ENCODE measurements at places on chromosomes 4 and X.

- DNase-seq, result no peak
These were observed 124.2 kb upstream of the MBNL3 start for GRCh38 chrX:132612821-132613564.

DNA sequence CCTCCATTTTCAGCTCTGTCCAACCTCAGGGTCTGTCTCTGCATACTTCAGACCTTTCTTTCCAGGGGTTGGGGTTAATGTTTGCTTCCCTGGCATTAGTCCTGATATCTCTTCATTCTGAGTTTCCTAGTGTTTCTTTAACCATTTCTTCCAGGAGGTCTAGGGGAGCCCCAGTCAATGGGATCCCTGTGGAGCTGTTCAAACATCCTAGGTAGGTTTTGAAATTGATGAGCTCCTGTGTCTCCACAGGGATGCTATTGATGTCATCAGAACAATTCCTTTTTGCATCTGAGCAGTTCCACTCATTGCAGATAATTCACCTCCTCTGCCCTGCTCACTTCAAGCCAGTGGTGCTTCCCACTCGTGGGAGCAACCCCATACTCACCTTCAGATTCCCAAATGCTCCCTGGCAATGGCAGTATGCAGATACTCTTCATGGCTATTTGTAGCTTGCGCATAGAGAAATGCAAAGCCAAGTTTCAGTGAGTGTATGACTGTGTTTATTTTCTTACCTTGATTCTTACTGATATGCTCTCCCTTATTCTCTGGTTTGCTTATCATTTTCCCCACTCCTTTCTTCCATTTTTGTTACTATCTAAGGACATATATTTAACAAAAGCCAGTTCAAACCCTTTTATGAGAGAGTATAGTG is 33.7 kb upstream of the LIMCH1 start:
- DNase-seq, result no peak

- peak; percentile 61 for DNase-seq
These were observed at the start of gene TLR1 for GRCh38 chr4:38804654-38805295. Gene TLR1 (minus strand): TSS chr4:38804791. CDS start chr4:38798831, 5,960 bp downstream.

- no peak for DNase-seq
These were observed 17.2 kb upstream of the CENPU start for GRCh38 chr4:184750926-184751584.

GRCh38 chr4:141121768-141122454 is 11.4 kb downstream of the RNF150 start:
- no peak for DNase-seq

DNA sequence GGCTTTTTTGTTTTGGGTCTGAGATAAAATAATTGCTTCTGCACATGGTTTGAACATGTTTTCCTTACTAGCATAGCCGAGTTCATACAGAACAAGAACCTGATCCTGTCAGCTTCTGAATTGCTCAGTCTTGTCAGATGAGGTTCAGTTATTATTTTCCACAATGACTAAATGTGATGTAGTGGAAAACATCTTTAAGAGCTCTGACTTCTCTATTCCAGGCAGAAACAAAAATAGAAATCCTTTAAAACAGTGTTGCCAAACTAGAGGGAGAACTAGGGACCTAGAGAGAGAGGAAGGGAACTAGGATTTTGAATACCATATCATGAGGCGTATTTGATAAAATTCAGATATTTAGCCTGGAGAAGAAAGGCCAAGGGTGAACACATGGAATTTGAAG is 2.0 kb downstream of the ATP6AP2 start:
- no peak for DNase-seq

DNA sequence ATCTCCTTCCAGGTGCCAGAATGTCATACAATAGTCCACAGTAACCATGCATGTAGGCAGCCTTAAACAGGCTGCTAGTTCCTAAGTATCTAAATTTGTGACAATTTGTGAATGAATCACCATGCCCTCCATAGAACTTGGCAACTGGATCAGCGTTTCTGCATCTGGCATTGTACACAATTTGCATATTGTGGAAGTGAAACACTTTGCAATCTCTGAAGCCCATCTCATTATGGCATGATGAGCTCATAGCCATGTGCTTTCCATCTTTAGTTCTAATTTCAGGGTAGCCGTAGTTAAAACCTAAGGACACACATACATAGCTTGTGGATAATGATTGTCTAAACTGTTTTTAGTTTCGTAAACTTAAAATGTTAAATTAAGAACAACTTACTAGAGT is 573.6 kb downstream of the PPP4R3C start:
- no peak for DNase-seq

DNA sequence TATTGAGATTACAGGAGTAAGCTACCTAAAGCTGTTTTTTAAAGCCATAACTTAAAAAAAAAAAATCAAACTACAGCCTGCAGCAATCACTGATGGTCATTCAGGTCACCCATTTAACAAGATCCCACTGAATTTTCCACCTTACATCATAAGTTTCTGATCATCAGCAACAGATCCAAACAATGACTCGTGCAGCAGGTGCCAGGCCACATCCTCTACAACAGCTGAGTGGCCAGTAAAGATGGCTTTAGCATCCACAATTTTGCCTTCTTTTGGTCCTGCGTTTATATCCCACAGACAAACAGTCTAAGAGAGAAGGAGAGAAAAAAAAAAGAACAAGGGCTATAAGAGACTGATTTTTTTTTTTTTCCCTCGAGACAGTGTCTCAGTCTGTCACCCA is 16.6 kb downstream of the RBBP7 start:
- DNase-seq, result no peak

GRCh38 chr4:142721187-142721586 is 124.9 kb downstream of the INPP4B start:
- no peak for DNase-seq

Data from central memory CD4-positive, alpha-beta T cell (primary cell).